NCI-H460 (cell line): ENCODE measurements at places on chromosomes 12 and 14. TPM values are rescaled to one million over a fixed set of nuclear protein-coding genes. Genes with fewer than 3 reads are reported as not detected.
A peak's percentile ranks its signal among the peaks of the same experiment; 100 is the strongest.

GRCh38 chr12:12890543-12891079 lies 751 bp upstream of the GPRC5A start:
- DNase-seq = peak; percentile 62

GRCh38 chr12:114686426-114686772 lies 2.4 kb upstream of the TBX3 start:
- no peak for DNase-seq

GRCh38 chr12:66058554-66058953 lies 72.0 kb downstream of the LLPH start:
- DNase-seq = no peak

The CLEC6A gene
- total RNA-seq = not detected in 2 replicates

The ACIN1 gene
- total RNA-seq = 73.8 and 92.9 TPM in 2 replicates
